ENCODE measurements at places on chromosomes 11 and 22. TPM values are rescaled to one million over a fixed set of nuclear protein-coding genes. Genes with fewer than 3 reads are reported as not detected.

The CDC42EP2 gene
- total RNA-seq: 0.97 TPM

The LRRC75B gene
- total RNA-seq: 20.5 TPM

The CPT1B gene
- 27.6 TPM for total RNA-seq

The PHETA2 gene
- total RNA-seq: 10.3 TPM

The WT1 gene
- total RNA-seq: 0.10 TPM

- DNase-seq: peak; percentile 84
Observed at GRCh38 chr11:77127920-77128691, at the start of gene MYO7A. MYO7A (plus strand) TSS chr11:77128246; CDS start chr11:77130635, 2,389 bp downstream.

GRCh38 chr22:30368420-30368819, 11.6 kb downstream of the CCDC157 start:
- DNase-seq: no peak

DNA sequence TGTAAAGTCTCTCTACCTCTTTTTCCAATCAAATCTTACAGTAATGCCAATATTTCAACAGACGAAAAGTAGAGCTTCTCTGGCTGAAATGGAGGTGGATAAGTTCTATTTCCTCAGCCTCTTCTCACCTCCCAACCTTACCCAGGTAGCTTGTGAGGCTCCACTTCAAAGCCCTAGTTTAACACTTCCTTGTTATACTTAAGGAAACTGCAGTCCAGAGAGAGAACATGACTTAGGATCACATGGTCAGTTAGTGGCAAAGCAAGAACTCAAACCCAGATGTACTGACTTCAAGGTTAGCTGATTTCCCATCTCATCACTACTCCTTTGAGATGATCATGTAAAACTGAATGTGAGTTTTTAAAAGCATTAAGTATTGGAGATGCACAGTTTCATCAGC, 32.5 kb downstream of the PAK1 start:
- DNase-seq: no peak
